ENCODE measurements at places on chromosomes 1 and 21.

DNA sequence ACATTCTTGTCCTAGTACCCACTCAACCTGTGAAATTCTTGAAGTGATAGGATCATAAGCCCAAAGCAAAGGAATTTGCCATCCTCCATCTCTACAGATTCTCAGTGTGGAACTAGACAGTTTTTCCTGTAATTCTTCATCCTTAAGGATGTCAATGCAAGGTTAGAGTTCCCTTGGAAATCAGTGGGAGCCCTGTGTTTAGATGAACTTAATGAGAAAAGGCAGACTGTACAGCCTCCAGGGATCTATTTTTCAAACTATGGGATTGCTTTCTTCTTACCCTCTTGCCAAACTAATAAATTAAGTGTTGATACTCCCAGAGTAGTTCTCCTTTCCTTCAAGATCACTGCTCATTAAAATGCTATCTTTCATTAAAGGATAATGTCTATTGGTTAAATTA is 78.1 kb upstream of the OLFM3 start:
- no peak for DNase-seq

GRCh38 chr1:210600421-210601159 is 271.9 kb downstream of the HHAT start:
- DNase-seq, result no peak

- no peak for DNase-seq
Measured at GRCh38 chr1:186082235-186082937, 292.7 kb downstream of the TPR start.

DNA sequence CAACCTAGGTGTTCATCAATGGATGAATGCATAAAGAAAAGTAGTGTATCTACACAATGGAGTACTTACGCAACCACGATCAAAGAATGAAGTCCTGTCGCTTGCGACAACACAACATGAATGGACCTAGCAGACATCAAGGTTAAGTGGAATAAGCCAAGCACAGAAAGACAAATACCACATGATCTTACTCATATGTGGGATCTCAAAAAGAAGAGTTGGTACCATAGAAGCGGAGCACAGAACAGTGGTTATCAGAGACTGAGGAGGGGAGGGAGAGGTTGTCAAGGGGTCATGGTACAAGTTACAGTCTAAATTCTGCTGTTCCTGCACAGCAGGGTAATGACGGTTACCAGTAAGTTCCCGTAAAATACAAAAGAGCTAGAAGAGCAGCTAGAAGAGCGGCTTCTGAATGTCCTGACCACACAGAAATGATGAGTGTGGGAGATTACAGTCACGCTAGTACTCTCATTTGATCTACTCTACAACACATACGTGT is 36.7 kb downstream of the NPHP4 start:
- DNase-seq, result no peak

DNA sequence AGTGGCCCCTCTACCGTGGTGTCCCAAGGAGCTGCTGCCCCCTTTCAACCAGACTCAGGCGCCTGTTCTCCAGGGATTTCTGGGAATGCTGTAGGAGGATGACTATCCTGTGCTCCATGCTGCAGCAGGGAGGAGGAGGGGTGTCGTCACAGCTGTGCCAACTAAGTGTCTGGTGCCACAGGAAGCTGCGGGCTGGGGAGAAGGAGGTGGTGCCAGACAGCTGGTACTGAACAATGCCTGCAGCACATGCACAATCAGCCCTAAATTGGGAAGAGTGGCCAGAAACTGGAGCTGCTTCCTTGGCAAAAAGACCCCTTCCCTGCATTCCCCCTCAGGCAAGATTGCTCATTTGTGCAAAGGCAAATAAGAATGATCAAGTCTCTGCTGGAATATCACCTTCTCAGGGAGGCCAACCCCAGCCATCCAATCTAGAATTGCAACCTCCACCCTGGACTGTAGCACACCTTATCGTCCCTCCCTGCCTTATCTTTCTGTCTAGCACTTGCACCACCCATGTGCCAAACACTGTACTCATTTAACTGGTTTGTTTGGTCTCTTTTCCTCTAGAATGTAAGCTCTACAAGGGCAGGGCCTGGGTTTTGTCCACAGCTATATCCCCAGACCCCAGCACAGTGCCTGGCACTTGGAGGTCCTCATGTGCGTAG is 33.3 kb downstream of the LAMB3 start:
- DNase-seq, result no peak

GRCh38 chr1:10014016-10014415 is 17.0 kb downstream of the RBP7 start:
- DNase-seq, result no peak

DNA sequence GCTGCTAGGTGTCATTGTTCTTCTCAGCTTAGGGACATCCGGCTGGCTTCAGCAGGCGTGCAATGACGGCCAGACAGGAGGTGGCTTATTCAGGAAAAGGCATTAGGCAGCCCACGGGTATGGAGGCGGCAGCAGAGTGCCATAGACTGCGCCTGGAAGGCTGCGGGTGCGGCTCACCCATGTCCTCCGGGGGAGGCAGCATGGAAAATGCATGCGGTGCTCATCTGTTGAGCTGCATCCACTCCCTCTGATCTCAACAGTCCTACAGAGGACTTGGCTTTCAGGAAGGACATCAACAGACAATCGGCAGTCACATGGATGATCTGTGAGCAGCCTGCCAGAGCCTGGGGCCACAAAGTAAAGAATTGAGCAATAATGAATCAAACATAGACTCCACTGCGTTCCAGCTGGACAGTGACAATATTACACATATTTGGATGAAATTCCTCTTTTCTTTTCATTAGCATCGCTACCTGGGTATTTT is 42.9 kb downstream of the UMODL1 start:
- no peak for DNase-seq

GRCh38 chr1:154575147-154575927 is 7.8 kb downstream of the CHRNB2 start:
- DNase-seq, result no peak

GRCh38 chr1:21560916-21561638 is 51.9 kb downstream of the ALPL start:
- no peak for DNase-seq

All from CD4-positive, alpha-beta T cell treated with Interleukin-6 at 100 ng/mL for 8 hours (primary cell).